Activated CD4-positive, CD25-positive, alpha-beta regulatory T cell (primary cell): ENCODE measurements at places on chromosomes 7 and 10.

DNA sequence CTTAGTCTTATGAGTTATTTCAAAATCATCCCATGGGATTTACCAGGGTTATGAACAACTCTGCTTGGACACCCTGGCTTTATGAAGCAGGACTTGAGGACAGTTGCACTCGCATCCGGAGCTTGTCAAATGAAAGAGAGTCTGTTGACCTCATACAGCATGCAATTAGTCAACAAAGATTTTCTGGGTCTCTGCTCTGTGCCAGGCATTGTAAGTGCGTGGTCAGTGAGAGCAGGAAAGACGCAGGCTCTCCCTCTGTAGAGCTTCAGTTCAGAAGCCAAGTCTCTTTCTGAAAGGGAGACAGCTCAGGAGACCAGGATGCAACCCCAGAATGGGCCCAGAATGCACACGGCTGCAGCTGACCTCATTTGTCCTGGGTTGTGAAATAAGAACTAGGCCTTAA is 45.5 kb upstream of the DMBT1 start:
- DNase-seq, result no peak

- DNase-seq, result no peak
Measured at GRCh38 chr7:109235316-109235715, 665.6 kb downstream of the DNAJB9 start.

DNA sequence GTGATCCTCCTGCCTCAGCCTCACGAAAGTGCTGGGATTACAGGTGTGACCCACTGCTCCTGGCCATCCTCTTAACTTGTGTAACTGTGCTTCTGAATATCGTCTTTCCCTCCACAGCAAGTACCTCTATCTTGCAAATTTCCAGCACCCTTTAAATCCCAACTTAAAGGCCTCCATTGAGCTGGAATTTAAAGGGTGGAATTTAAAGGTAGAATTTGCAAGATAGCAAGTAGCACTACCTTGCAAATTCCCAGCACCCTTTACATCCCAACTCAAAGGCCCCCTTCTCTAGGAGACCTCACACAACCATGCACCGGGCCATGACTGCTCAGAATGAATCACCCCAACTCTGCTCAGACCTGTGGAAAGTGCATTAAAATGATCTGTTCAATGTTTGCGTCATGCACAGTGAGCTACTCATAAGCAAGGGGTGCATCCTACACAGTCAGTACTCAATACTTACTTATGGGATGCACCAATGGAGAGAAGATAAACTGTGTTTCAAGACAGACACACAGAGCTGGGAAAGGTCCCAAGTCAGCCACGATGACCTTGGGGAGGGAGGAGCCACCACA is 17.8 kb upstream of the SDK1 start:
- no peak for DNase-seq

GRCh38 chr7:84152995-84153394 is 41.6 kb downstream of the SEMA3A start:
- no peak for DNase-seq

GRCh38 chr10:19483421-19483820 is 332.8 kb upstream of the PLXDC2 start:
- DNase-seq, result no peak

GRCh38 chr10:106967452-106967851 is 197.1 kb downstream of the SORCS1 start:
- DNase-seq, result no peak

- DNase-seq, result no peak
Measured at GRCh38 chr7:92641921-92642511, 51.8 kb upstream of the FAM133B start.

- no peak for DNase-seq
Measured at GRCh38 chr10:88744002-88744401, 15.8 kb upstream of the LIPN start.

GRCh38 chr10:62460393-62460792 is 86.2 kb downstream of the ZNF365 start:
- DNase-seq, result no peak

DNA sequence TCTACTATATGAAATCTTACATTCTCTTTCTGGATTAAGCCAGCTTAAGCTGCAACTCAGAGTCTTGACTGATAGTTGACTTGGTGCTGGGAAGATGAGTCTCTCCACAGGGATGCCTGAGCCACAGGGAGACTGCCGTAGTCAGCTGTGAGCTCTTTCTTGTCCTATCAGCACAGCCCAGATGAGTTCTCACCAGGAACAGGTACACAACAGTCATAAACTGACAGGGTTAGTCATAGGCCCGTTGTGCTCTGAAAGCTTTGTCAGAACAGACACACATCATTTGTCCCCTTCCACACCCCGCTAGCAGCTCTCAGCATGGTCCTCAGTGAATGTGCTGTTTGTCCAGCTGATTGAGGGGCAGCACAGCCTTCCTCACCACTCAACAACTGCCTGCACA is 221.6 kb downstream of the RPS24 start:
- no peak for DNase-seq
